ENCODE measurements at places on chromosomes 16 and 17.

GRCh38 chr16:68636818-68637217 is 8.3 kb upstream of the CDH3 start:
- no peak for DNase-seq

- peak; percentile 75 for DNase-seq
Measured at GRCh38 chr17:6269478-6269877, 165.4 kb downstream of the AIPL1 start.

DNA sequence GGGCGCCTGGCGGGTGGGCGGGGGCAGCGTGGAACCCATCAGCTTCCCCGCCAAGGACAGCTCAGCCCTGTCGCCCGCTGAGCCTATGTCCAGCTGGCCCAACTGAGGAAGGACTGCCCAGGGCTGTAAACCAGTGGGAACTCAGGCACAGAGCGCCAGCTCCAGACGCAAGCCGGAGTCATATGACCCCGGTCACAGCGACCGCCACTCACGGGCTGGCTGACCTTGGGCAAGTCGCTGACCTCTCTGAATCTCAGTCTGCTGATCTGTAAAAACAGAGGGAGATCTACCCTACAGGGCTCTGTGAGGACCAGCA is 170.0 kb downstream of the C16orf78 start:
- DNase-seq, result no peak

GRCh38 chr17:17826342-17826713 is 10.5 kb downstream of the SREBF1 start:
- no peak for DNase-seq

DNA sequence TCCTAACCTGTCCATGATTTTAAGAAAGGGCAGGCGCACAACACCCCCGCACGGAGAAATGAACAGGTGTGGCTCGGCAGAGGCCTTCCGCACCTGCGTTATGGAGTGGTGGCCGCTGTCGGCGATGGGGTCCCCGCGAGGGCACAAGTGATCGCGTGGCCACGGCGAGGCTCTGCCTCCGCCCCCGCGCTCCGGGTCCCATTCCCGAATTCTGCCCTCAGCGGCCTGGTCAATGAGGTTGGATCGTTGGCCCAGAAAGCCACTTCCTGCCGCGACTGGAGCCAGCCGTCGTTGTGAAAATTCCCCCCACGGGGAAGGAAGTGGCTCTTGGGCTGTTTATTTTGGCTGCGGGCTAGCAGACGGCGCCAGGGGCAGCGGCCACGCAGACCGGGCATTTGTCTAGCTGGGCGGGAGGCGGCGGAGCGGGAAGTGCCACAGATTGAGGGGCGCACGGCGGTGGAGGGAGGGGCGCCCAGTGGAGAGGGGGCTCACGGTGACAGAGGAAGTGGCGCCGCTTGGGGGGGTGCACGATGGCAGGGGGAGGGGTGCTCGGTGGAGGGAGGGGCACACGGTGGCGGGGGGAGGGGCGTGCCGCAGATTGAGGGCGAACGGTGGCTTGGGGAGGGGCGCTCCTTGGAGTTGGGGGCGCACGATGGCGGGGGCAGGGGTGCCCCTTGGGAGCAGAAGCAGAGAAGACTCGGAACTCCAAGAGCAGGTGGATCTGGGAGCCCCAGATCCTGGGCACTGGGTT is 25.0 kb downstream of the MRC2 start:
- peak; percentile 50 for DNase-seq

DNA sequence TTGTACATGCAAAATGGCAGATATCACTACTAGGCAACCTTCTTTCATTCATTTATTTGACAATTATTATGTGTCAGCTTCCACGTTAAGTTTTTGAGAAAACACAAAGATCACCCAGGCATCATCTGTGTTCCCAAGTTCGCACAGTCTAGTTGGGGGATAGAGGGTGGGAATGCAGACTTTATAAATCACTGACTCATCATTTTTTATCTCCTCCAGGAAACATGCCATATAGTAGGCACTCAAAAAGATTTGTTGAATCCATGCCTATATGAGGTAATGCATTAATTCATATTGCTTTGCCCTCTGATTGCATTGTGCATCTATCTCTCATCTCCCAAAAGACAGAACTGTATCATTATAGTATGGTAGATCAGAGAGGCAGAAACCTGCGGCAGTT is 196.8 kb upstream of the TOX3 start:
- no peak for DNase-seq

GRCh38 chr17:76887802-76888201 is 19.6 kb downstream of the MGAT5B start:
- DNase-seq, result no peak

DNA sequence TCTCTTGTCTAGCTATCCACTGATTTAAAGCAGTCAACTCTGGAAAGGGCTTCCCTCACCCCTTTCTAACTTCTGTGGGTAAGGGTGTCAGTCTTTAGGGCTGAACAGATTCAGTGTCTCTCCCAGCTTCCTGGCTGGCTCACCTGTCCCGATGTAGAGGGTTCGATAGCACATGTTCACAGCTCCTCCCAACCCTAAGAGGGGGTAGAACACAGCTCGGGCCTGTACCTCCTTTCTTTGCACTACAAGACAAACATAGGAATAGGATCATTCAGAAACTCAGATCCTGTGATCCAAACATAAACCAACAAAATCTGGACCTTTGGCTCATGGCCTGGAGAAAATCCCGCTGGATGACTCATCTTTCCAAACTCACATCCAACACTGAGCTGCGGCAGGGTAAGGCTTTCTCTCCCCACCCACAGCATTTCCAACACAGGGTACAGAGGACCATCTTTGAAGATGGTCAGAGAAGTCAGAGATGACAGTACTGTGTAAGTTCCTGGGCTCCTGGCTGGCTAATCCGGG is 5.8 kb upstream of the DHRS13 start:
- DNase-seq, result no peak

GRCh38 chr16:1818204-1818872 is 8.3 kb downstream of the HAGH start:
- DNase-seq, result no peak

DNA sequence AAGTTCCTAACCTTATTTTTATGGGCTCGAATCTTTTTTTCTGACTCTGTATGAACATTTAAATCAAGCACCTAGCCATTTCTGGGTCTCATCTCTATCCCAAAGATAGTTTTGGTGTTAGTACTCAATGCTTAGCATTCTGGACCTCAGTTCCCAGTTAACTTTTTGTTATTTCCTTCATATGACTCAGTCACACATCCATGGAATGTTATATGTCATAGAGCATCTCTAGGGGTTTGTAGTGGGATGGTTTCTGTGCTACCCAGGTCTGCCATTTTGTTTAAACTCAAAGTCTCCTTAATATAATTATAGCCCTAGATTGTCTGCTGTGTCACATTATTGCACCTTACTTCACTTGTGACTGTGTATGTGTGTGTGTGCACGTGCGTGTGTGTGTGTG is 90.1 kb downstream of the EFCAB13 start:
- no peak for DNase-seq

- DNase-seq, result no peak
Measured at GRCh38 chr16:85593494-85594221, 19.5 kb upstream of the GSE1 start.

DNA sequence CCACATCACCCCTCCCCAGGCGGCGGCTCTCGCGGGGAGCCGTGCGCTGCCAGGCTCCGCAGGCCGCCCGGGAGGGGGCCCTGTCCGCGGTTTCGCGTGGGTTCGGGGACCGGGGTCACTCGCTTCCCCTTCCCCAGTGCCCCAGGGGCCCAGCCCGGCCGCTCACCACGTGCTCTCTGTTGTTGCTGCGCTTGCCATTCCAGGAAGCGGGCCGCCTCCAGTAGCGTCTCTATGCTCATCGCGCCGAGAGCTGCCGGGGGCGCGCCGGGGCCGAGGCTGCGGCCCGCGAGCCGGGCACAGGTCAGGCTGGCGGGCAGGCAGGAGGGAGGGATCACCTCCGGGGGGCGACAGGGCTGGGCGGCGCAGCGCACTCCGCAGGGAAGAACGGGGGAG is 390 bp downstream of the MNT start:
- DNase-seq, result peak; percentile 65

DNA sequence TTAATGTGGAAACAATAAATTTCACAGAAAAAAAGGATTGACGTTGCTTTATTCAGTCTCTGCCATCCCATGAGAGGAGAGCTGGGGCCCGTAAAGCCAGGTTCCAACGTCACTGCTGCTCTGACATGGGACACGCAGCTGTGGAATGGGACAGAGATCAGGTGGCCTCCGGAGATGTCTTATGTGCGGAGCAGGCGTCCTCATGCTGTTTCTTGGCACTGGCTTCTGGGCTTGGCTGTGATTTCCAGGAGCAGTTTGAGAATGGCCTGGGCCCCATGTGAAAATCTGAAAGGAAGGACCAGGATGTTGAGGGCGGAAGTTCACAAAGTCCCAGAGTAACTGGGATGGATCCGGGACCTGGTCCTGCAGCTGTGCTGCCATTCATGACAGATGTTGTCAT is 32.4 kb downstream of the NDEL1 start:
- DNase-seq, result no peak

GRCh38 chr16:68756239-68756915 is 19.3 kb downstream of the CDH1 start:
- no peak for DNase-seq

GRCh38 chr17:30274887-30275286 is 16.9 kb downstream of the BLMH start:
- DNase-seq, result no peak

- DNase-seq, result no peak
Measured at GRCh38 chr16:72014675-72015074, 6.1 kb downstream of the DHODH start.

GRCh38 chr17:19464031-19465026 is 53.3 kb downstream of the RNF112 start:
- no peak for DNase-seq

DNA sequence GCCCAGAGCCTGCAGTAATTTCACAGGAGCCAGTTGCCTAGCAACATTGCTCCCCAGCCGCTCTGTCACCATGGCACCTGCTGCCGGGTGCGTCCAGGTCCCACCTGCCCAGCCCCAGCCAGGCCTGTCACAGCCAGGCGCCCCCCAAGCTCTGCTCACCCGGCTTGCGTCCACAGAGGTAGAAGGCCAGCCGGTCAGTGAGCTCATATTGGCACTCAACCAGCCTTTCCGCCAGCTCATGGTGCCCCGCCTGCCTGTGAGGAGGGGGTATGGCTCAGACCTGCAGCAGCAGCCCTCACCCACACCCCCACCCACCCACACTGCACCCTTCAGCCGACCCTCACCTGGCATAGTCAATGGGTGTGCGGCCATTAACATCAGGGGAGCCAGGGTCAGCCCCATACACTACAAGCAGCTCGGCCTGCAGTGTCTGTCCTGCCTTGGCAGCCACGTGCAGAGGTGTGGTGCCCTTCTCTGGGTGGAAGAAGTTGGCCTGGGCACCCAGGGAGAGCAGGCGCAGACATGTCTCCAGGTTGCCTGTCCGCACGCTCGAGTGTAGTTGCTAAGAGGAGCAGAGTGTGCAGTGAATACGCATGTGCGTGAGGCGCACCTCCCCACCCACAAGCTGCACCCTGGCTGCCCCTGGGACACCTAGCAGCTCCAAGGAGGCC is 7.7 kb downstream of the GIT1 start:
- DNase-seq, result no peak

DNA sequence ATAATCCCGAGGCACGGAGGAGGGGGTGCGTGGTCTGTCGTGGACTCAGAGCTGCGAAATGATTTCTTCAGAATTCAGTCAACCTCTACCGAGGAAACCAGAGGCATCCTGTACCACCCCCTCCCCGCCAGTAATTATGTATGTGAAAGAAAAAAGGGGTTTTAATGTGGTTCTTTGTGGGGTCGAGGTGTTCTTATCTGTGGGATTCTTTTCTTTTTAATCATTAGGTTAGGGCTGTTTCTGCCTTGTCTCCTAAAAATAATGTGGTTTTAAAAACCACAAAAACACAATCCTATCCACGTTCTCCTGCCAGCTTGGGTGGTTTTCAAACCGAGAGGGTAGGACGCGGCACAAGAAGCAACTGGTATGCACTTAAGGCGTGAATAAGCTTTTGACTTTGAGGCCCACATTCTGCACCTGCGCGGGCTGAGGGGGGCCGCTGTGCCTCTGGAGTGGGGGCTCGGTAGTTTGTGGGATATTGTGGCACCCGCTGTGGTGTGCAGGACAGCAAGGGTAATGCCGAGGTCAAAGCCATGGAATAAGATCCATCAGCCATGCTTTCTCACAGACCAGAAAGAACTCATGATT is 1.0 kb downstream of the SLC47A1 start:
- peak; percentile 22 for DNase-seq

GRCh38 chr16:6827267-6827666 is 505.4 kb upstream of the RBFOX1 start:
- DNase-seq, result no peak

GRCh38 chr16:12260647-12261262 is 284.2 kb downstream of the SNX29 start:
- no peak for DNase-seq

- no peak for DNase-seq
Measured at GRCh38 chr17:78718575-78719208, 63.4 kb downstream of the CYTH1 start.
